ENCODE measurements at places on chromosomes 2 and 18.

- no peak for DNase-seq
These were observed 58.6 kb downstream of the LCLAT1 start for GRCh38 chr2:30505500-30506180.

- DNase-seq: no peak
These were observed 18.7 kb downstream of the IL36B start for GRCh38 chr2:113034016-113034415.

GRCh38 chr2:37800176-37800858 lies 124.8 kb upstream of the RMDN2 start:
- no peak for DNase-seq

DNA sequence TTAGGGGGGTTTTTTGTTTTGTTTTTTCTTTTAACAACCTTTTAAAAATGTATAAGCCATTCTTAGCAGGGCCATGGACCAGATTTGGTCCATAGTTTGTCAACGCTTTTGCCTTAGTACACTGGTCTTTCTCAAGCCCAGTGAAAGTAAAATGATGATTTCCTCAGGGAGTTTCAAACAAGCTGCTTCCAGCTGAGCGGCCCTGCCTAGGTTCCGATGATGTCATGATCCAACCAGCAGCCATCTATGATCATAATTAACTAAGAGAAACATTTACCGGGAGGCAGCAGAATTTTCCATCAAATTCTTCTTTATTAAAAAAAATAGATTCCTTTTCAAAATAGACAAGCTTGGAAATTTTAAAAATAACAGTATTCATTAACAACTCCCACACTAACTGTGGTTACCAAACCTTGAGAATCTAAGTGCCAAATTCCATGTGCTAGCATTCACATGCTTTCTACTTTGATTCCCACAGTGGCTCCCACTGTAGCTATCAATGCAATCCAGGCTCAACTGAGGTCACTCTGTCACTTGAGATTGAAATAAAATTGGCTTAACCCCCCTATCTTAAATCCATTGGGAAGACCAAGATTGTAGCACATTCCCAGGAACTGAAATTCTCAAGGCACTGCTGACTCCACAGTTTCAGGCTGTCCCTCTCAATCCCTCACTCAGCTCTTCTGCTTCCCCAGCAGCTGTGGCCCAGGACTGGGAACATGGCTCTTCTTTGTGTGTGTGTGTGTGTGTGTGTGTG lies 148.9 kb downstream of the RNF152 start:
- DNase-seq: peak; percentile 70

- DNase-seq: no peak
These were observed 1620.0 kb downstream of the SUCLG1 start for GRCh38 chr2:82839036-82839435.

DNA sequence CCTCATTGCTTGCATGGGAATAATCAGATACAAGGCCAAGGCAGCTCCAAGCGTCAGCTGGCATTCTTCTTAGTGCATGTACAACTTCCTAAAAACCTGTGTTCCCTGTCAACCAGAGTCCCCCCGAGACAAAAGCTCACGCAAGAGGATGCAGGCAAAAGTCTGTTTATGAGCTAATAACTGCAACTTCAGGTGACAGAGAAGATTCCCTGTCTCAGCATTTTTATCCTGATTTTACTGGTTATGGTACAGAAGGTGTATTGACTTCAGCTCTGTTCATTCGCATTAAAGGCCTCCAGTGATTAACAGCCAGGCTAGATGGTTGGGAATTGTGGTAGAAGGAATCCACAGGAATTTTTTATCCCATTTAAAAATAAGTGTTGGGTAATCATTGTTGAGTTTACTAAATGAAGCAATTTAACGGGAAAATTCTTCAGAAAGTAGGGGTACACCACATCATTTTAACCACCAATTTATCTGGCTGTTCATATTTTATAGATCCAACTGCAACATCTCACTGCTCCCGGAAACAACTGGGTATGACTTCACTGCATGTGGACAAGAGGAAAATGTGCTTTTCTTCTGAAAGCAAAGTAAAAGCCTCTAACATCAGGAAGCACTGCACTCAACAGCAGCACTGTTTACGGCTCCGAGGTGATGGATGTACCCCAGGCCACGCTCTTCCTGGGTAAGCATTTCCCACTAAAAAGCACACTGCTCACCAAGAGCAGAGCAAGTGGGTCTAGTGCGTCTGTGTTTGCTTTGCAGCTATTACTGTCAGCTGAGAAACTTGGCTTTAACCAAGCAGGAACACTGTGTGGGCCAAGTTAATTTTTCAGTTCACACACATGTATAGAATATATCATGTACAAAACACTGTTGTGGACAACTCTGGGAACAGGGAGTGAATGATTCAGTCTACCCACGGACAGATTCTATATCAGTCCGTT lies 31.9 kb downstream of the CCBE1 start:
- no peak for DNase-seq

DNA sequence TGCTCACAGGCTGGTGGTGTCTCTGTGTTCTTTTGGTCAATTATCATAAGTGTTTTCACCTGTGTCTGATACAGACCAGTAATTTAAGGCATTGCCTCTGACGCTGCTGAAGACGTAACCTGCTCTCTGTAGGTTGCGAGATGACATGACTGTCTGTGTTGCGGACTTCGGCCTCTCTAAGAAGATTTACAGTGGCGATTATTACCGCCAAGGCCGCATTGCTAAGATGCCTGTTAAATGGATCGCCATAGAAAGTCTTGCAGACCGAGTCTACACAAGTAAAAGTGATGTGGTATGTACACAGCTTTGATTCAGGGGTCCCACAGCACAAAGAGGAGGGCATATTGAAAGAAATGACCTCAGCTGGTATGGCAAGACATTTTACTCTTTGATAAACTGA lies 33.8 kb upstream of the TMEM87B start:
- DNase-seq: no peak

DNA sequence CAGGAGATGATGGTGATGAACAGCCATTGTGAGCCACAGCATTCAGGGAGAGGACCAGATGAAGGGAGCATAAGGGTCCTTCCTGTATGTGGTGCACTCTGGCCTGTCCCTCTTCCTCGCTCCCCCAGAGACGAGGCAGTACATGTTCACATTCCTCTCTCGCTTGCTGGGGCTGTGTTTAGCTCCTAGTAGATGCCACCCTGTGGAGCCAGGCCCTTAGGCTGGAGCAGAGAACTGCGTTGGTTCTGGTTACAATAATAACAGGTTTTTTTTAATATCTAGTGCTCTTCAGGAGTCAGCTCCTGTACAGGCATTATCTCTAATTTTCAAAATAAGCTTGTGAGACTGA lies 171.1 kb upstream of the MYT1L start:
- DNase-seq: no peak

DNA sequence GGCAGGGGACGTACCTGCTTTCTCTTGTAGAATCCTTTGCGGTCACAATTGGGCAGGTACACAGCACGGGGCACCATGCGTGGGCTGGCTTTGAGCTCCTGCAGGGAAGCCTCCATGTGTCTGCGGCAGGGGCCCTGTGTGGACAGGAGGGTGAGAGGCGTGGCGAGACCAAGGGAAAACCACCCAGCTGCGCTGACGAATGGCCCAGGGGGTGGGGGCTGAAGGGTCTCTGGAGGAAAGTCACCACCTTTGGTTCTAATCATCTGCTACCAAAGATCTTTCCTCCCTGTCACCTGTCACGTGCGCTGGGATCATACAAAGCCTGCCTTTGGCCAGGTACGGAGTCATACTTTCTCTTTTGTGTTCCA lies 17.3 kb downstream of the IGFBP5 start:
- no peak for DNase-seq

GRCh38 chr2:172552547-172553291 lies 3.2 kb upstream of the PDK1 start:
- DNase-seq: no peak

GRCh38 chr18:74498712-74499627 lies 2.8 kb downstream of the CNDP2 start:
- DNase-seq: peak; percentile 77

DNA sequence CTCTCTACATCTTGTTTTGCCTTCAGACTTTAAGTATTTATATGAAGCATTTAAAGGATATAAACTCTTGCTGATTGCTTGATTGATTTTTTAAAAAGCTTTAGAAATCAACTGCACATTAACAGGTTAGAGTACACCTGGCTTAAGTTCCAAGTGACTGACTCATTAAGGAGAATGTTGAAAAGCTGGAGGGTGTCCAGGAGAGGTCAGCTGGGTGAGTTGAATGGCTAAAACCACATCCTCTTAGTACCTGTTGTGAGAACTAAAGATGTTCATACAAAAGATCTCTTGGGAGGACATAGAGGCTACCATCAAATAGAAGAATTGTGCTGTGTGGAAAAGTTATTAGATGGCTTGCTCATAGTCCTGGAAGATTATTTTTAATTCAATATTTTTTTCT lies 206.8 kb downstream of the TXNL1 start:
- no peak for DNase-seq

GRCh38 chr2:204143216-204144014 lies 206.9 kb downstream of the ICOS start:
- DNase-seq: no peak

DNA sequence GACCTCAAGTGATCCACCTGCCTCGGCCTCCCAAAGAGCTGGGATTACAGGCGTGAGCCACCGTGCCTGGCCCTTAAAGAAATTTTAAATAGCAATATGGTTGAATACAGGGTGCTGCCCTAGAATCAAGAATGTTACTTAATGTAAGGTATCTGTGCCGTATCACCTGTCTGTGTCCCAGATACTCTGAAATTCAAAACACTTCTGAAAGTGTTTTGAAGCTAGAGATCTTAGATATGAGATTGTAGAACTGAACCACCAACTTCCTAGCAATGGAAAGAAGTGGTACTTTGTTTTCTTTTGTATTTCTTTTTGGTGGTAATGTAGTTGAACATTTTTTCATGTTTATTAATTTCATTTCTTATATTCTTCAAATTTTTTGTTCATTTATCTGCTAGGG lies 13.0 kb downstream of the PTPN4 start:
- DNase-seq: no peak

- DNase-seq: no peak
These were observed 28.5 kb upstream of the DOCK10 start for GRCh38 chr2:225070811-225071210.

DNA sequence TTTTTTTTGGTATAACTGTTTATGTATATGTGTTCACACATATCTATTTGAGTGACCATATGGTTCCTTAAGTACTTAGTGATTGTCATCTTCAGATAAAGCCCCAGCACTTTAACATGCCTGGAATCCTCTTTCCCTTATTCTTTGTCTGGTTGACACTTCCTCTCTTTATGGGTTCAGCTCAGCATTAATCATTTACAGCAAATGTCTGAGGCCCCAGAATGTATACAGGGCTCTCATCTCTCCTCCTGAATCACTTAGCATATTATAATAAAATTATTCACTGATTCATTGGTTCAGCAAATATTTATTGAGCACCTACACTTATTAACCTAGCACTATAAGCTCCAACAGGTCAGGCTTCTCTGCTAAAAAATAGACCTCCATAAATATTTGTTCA lies 43.5 kb upstream of the CD28 start:
- no peak for DNase-seq

GRCh38 chr2:120631724-120632123 lies 103.9 kb upstream of the GLI2 start:
- DNase-seq: no peak

GRCh38 chr2:158513841-158514240 lies 57.1 kb downstream of the PKP4 start:
- DNase-seq: no peak

- no peak for DNase-seq
These were observed 721 bp downstream of the MCEE start for GRCh38 chr2:71129114-71129901.

- DNase-seq: no peak
These were observed 70.6 kb upstream of the GLS start for GRCh38 chr2:190809876-190810525.

GRCh38 chr18:47172476-47172875 lies 3.7 kb downstream of the IER3IP1 start:
- no peak for DNase-seq

DNA sequence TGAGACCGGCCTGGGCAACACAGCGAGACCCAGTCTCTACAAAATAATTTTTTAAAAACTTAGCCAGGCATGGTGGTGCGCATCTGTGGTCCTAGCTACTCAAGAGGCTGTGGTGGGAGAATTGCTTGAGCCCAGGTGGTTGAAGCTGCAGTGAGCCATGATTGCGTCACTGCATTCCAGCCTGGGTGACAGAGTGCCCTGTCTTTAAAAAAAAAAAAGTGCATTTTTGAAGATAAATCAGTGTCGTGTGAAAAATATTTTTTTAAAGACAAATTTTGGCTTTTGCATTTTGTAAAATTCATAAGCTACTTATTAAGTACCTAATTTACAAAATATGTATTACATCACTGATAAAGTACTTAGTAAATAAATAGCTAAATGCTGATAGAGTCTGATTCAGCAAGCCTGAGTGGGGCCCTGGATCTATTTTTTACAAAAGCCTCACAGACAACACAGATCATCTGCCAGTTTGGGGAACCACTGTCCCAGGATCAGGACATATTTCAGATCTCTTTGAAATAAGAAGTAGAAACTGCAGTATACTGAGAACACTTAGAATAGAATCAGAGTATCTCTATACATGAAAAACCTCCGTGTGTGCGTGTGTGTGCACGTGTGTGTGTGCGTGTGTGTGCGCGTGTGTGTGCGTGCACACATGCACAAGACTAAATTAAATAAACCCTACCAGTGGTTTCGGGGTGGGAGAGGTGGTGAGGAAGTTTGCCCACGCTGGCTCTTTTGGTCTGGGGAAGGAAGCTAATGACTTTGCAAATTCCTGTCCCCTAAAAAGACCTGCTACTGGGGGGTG lies 61.6 kb downstream of the AAK1 start:
- DNase-seq: no peak

DNA sequence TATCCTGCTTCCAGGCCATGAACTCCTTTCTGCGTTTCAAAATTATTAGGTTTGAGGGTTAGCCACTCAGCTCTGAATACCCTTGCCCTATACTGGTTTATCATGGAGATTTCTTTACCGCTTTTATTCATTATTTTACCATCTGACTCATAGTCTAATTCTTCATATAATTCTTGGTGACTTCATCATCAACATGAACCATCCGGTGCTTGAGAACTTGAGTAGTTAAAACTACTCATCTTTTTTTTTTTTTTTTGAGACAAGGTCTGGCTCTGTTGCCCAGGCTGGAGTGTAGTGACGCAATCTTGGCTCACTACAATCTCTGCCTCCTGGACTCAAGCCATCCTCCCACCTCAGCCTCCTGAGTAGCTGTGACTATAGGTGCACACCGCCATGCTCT lies 94.2 kb upstream of the LHCGR start:
- no peak for DNase-seq

DNA sequence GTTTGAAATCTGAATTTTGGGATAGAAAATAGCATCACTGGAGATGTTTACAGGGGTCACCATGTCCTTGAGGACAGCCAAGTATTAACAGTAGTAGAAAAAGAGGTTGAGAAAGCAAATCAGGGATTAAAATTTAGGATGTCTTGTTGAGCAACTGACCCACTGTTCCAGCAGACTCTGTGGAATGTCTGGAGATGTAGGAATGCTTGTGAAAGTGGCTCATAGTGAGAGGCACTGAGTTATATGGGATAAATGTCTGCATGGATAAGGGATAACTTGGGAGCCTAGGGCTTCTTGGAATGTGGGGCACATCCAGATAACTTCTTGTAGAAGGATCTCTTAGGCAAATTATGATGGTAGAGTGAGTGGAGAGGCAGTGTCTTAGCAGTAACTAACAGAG lies 495.0 kb downstream of the TMX3 start:
- no peak for DNase-seq

GRCh38 chr2:74571058-74571457 lies 16.5 kb downstream of the DOK1 start:
- no peak for DNase-seq

GRCh38 chr2:187586011-187586641 lies 31.9 kb upstream of the TFPI start:
- DNase-seq: no peak

- DNase-seq: no peak
These were observed 294.4 kb downstream of the ZNF521 start for GRCh38 chr18:25057491-25058050.

All from Right ventricle myocardium superior (tissue), 1 donor.